ENCODE measurements at places on chromosomes 1 and 21. TPM values are rescaled to one million over a fixed set of nuclear protein-coding genes. Genes with fewer than 3 reads are reported as not detected.
A peak's percentile ranks its signal among the peaks of the same experiment; 100 is the strongest.

Gene DPT
- total RNA-seq: 144 TPM

Gene PLEKHA6
- total RNA-seq: 4.4 TPM

Gene FAM177B
- 0.41 TPM for total RNA-seq

Gene TFAP2E
- not detected for total RNA-seq

Gene CD1C
- total RNA-seq: 1.9 TPM

Gene KCNJ10
- 0.41 TPM for total RNA-seq

Gene PTGS2
- total RNA-seq: 5.4 TPM

GRCh38 chr1:218401998-218402785, 57.1 kb downstream of the TGFB2 start:
- DNase-seq: peak; percentile 82

DNA sequence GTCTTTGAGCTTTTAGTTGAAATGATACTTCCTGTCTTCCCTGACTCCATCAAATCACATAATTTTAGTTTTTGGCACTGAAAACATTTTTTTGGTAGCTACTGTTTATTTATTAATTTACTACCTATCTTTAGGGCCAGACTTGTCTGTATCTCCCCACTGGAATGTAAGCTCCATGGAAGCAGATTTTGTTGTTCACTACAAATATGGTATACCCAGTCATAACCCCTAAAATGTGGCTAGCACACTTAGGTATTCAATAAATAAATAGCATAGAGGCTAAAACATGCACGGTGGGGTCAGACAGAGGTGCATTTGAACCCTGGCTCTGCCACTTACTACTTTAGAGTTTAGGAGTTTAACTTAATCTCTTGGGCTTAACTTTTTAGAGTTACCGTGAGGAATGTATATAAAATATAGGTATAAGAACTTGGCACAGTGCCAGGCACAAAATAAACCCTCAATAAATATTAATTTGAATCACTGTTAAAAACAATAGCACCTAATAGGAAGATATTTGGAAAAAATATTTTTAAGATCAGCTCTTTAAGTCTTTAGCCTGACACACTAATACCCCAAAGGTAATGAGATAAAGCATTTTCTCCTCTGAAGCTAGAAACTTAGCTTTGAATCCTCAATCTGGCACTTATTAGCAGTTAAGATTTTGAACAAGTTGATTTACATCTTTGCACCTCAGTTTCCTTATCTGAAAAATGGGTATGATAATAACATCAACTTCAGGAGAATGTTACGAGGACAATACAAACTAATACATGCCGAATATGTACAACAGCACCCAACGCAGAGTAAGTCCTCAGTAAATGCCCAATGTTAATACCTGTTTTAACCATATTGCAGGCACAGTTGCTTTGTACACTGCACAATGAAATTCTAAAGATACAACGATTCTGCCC, 59.6 kb upstream of the HP1BP3 start:
- no peak for DNase-seq

DNA sequence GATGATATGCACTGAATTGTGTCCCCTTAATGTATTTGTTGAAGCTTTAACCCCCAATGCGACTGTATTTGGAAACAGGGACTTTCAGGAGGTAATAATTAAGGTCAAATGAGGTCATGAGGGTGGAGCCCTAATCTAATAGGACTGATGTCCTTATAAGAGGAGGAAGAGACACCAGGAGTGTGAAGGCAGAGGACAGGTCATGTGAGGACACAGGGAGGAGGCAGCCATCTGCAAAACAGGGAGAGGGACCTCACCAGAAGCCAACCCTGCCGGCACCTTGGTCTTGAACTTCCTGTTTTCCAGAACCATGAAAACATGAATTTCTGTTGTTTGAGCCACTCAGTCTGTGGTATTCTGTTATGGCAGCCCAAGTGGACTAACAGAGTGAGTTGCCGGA, 15.3 kb downstream of the SYF2 start:
- no peak for DNase-seq

GRCh38 chr1:151984313-151984956, 9.2 kb downstream of the S100A10 start:
- DNase-seq: no peak

DNA sequence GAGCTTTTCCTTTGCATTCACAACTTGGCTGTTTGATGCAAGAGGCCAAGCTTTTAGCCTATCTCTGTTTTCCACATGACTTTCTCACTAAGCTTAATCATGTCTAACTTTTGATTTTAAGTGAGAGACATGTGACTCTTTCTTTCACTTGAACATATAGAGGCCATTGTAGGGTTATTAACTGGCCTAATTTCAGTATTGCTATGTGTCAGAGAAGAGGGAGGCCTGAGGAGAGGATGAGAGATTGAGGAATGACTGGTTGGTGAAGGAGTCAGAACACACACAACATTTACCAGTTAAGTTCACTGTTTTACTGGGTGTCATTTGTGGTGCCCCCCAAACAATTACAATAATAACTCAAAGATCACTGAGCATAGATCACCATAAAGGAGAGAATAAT, 193.5 kb downstream of the CYYR1 start:
- no peak for DNase-seq

GRCh38 chr1:917076-917459, 6.7 kb upstream of the SAMD11 start:
- no peak for DNase-seq

DNA sequence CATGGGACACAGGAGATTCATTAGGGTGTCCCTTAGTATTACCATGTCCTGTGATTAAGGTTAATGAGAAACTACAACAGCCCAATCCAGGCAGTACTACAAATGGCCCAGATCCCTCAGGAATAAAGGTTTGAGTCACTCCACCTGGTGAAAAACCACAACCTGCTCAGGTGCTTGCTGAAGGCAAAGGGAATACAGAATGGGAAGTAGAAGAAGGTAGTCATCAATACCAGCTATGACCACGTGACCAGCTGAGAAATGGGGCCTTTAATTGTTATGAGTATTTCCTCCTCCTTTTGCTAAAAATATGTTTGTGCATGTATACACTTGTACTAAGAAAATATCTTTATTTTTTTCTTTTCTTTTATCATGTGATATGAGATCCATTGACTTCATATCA, 91.1 kb upstream of the ADAMTS5 start:
- DNase-seq: no peak

- DNase-seq: no peak
Observed at GRCh38 chr1:243539636-243540035, 283.8 kb downstream of the SDCCAG8 start.

- DNase-seq: no peak
Observed at GRCh38 chr1:9362488-9362887, 69.8 kb downstream of the SPSB1 start.
